Left cardiac atrium (tissue), 4 donors: ENCODE measurements at places on chromosomes 11 and 22.
A peak's percentile ranks its signal among the peaks of the same experiment; 100 is the strongest.

- no peak for DNase-seq
Measured at GRCh38 chr11:65341856-65342255, 8.2 kb downstream of the DPF2 start.

GRCh38 chr11:99376463-99376862 is 355.7 kb downstream of the CNTN5 start:
- no peak for DNase-seq

GRCh38 chr11:1568441-1568911 is 3.6 kb downstream of the DUSP8 start:
- peak; percentile 31 for DNase-seq

DNA sequence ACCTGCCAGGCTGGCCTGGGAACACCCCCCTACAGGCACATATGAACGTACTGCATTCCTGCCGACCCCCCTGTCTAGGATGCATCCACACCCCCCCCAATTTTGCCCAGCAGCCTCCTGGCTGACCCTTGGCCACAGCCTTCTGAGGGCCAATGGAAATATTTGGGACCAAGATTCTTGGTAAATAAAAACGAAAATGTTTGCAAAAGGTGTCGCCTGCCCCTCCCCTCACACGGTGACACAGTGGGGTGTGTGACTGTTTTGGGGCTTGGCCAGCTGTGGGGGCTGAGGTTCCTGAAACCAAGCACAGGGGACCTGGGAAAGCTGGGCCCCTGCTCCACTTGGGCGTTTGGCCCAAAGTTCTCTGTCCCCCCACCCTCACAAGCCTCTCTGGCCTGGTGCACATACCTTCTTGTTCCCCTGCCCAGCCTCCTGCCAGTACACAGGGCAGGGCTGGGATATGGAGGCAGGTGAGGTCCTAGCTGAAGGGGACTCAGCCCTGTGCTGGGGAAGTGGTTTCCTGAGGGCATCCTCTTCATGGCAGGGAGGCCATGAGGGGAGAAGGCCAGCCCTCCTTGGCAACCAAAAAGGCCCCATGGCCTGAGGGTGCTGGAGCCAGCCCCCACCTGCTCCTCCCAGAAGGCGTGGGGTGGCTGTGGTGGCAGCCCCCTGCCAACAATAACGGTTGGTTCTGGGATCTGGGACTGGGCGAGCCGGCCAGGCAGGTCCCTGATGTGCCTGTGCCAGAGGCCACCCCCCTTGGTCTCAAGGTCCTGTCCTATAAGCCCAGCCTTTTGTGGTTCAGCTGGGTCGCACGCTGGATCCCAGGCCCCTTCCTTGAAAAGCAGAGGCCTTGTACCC is 2.1 kb upstream of the CRACR2B start:
- no peak for DNase-seq

GRCh38 chr11:19769820-19770219 is 57.2 kb downstream of the NAV2 start:
- no peak for DNase-seq

DNA sequence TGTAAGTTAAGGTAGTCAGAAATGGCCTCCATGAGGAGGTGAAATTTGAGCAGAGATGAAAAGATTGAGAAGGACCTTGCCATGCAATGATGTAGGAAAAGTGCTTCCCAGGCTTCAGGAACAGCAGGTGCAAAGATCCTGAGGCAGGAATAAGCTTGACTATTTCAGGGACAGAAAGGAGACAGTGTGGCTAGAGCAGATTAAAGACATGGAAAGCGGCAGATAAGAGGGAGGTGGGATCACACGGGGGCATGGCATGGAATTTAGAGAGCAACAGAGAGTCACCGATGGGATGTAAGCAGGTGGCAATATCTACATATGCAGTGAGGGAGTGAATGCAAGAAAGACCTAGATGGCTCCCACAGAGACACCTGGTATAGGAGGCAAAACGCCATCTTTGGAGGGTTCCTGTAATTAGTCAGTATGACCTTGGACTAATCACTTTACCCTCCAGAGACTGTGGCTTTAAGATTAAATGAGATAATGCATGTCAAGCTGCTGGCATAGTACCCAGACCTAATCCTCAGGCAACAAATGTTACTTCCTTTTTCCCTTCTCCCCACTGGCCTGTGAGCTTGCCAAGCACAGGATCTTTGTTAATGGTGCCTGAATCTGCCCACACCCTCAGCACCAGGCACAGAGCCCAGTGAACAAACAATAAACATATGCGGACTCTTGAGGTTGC is 24.6 kb upstream of the ACER3 start:
- peak; percentile 61 for DNase-seq
